ENCODE measurements at places on chromosomes 4 and X.

- no peak for DNase-seq
Measured at GRCh38 chr4:182400081-182400480, 156.9 kb downstream of the TENM3 start.

GRCh38 chr4:42280327-42281095, 116.8 kb upstream of the SHISA3 start:
- no peak for DNase-seq

GRCh38 chr4:67167849-67168248, 377.5 kb downstream of the CENPC start:
- DNase-seq = no peak

DNA sequence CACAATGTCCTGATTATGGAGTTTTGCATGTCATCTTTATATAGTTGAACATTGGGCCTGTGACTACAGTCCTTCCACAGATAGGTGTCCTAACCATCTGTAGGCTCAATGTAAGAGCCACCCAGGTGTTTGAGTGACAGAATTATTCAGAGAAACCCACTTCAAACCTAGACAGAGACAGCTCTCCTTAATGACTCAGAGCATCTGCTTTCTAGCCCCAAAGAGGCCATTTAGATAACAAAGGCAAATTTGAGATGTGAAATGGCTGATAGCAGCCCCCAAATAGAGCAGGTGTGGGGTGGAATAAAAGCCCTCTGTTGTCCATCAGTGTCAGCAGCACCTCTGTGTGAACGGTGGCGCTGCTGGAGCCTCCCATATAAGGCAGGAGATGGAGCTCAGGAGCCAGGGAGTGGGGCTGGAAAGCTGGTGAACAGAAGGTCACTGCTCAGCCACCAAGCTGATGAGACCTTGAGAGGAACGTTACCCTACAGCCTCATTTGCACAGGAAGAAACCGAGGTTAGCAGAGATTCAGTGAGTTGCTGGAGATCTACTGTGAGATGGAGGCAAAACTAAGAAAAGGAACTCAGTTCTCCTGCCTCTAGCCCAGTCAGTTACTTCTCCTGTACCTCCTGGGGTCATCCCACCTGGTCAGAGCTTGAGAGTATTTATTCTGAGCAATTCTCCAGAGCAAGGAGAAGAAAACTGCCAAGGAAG, 153.3 kb upstream of the LNX1 start:
- DNase-seq = no peak

DNA sequence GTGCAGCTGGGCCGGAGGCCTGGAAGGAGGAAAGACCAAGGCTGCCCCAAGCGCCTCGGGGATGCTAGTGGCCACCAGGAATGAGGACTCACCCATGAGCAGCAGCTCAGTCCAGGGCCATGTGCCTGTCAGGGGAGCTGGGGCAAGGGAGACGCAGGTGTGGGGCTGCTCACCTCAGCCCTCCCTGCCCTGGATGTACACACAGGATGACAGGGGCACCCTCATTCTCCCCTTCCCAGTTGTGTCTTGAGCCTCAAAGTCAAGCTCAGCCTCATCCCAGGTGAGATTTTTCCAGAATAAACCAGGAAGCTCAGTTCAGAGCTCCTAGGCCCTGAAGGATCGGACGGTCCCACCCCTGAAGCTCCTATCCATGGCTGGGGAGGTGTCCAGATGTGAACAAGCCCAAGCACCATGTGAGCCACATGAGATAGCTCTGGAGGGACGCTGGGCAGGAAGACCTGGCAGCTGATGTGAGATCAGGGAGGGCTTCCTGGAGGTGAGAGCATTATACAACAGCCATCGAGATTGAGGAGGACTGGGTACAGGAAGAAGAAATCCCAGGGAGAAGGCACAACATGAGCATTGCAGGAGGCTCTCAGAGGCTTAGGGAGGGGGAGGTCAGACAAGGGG, 23.0 kb downstream of the HTRA3 start:
- no peak for DNase-seq

- no peak for DNase-seq
Measured at GRCh38 chr4:33477715-33478114, 2757.5 kb downstream of the PCDH7 start.

GRCh38 chr4:173514641-173515217, 15.3 kb downstream of the HAND2 start:
- no peak for DNase-seq

DNA sequence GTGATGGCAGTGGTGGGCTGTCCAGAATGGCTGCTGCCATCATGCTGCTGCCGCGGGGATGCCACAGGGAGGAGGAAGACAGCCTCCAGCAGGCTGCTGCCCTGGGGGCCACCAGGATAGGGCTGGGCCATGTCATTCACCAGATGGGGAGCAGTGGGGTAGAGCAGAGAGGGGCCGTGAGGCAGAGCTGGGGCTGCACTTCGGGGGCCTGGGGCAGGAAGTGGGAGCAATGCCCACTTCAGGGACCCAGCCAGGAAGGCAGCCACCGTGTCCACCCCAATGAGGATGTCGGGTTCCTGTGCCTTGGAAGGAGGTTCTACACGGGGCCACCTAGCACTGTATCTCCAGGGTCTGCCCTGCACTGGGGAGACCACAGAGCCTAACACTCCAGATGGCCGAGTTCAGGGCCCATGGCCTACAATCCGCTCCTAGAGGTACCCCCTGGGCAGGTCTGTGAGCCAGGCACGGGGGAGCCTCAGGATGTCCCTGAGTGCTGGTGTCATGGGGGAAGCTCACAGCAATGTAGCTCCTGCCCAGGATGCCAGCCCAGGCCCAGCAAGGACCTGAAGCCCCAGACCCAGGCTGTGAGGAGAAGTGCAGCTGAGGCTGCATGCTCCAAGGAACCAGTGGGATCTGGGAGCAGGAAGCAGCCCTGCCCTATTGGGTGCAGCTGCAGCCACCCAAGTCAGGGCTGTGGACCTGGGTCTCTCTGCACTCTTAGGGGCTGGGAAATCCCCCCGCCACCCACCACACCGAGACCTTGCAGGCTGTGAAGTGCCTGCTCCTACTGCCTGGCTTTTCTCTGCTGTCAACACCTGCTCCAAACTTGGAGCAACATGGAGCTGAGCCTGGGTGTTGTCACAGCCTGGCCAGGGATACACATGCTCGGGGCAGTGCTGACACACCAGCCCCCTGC, 140.3 kb downstream of the PDHA2 start:
- DNase-seq = no peak

- peak; percentile 33 for DNase-seq
Measured at GRCh38 chr4:106315476-106315967, 487 bp downstream of the TBCK start.

GRCh38 chr4:37935026-37935425, 25.2 kb upstream of the PTTG2 start:
- DNase-seq = no peak

DNA sequence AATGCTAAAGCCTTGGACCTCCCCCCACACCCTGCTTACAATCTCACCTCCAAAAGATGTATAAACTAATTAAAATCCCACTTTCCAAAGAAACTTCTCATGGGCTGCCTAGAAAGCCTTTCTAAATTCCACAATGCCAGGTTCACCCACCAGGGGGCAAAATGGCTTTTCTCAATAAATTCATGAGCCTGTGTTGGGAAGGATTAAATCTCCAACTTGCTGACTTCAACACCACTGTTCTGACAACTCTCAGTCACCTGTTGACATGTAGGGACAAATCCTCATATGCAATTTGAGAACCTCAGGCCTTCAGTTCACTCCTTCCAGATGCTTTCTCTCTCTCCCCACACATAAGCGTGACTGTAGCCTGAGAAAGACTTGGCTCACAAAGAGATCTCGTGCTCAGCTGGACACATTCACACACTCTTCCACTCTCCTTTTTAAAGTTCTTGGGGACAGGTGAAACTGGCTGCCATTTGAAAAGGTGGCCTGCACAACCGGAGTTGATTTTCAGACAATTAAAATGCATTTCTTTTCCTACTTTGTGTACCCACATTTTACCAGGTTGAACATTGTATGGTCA, 88.6 kb upstream of the PRPS2 start:
- peak; percentile 15 for DNase-seq

DNA sequence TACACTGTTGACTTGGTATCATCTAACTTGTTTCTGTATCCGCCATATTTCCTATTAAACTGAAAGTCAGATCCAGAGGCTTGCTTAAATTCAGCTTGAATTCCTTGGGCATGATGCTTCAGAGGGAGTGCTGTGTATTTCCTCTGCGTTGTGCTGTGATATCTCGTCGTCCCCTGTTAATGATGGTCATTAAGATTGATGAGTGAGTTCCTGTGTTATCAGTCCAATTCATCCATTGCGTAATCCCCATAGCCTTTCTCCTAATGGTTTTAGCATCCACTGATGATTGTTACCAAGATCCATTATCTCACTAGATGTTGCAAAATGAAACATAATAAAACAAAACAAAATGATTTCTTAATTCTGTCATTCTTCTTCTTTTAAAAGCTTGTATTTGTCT, 31.3 kb upstream of the CHM start:
- DNase-seq = no peak

GRCh38 chrX:16992951-16993350, 46.5 kb downstream of the REPS2 start:
- DNase-seq = no peak

DNA sequence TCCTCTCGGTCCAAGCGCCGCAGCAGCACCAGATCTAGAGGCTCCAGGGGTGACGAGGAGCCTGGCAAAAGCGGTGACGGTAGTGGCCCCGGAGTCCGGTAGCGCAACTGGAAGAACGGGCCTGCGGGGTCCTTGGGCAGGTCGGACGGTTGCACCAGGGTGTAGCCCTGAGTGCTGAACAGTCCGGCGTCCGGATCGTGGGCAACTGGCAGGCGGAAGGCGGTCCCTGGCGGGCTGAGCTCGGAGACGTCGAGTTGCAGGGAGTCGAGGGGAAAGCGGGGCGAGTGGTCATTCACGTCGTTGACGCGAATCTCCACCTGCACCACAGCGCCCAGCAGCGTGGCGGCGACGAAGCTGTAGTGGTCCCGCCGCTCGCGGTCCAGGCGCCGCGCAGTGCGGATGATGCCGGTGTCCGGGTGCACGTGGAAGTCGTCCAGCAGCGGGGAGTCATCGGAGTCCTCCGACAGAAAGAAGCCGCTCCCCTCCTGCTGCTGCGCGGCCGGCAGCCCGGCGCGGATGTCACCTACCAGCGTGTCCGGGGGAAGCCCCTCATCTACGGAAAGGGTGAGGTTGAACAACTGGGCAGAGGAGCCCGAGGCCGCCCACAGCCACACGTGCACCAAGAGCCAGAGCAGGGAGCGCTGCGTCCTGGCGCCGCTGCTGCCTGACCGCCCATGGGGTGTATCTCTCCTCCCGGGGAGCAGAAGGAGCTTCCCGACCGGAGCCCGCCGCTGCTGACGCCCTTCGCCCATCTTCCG, 837 bp downstream of the DCHS2 start:
- DNase-seq = peak; percentile 33

- DNase-seq = no peak
Measured at GRCh38 chr4:8394061-8394519, 46.4 kb downstream of the ACOX3 start.

- DNase-seq = no peak
Measured at GRCh38 chr4:41072021-41072777, 142.1 kb downstream of the APBB2 start.

DNA sequence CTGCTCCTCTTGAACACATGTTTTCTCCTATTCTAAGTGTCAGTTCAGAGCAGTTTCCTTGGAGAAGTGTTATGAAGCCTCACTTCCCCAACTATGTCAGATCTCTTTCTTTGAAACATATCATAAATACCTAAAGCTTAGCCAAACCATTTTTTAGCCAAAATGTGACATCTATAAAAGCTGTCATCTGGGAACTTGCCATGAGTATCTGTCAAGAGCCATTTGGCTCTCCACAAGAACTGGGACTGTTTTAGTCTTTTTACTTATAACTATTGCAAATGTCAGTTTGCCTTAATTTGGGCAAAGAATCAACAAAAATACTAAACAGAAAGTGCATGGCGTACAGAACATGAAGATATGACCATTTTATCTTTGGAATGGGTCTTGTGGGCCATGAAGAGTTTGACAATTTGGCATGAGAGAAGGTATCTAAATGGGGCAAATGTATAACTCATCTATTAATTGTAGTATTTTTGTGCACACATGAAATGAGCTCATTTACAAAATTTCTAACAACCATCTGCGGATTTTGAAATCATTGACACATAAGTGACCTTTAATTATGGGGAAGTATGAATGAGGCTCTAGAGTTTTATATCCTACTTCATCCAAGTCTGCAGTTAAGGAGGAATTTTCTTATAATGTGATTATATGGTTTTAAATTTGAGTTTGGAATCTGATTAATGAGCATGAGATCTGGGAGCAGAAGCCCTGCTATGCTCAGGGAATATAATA, 129.1 kb upstream of the PACRGL start:
- no peak for DNase-seq

DNA sequence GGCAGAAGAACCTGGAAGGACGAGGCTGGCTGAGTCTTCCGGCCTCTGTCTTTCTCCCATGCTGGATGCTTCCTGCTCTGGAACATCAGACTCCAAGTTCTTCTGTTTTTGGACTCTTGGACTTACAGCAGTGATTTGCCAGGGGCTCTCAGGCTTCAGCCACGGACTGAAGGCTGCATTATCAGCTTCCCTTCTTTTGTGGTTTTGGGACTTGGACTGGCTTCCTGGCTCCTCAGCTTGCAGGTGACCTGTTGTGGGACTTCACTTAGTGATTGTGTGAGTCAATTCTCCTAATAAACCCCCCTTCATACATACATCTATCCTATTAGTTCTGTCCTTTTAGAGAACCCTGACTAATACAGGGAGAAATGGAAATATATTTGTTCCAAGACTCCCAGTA, 265.8 kb downstream of the PCDH18 start:
- no peak for DNase-seq

- DNase-seq = no peak
Measured at GRCh38 chr4:8385106-8385505, 55.4 kb downstream of the ACOX3 start.

DNA sequence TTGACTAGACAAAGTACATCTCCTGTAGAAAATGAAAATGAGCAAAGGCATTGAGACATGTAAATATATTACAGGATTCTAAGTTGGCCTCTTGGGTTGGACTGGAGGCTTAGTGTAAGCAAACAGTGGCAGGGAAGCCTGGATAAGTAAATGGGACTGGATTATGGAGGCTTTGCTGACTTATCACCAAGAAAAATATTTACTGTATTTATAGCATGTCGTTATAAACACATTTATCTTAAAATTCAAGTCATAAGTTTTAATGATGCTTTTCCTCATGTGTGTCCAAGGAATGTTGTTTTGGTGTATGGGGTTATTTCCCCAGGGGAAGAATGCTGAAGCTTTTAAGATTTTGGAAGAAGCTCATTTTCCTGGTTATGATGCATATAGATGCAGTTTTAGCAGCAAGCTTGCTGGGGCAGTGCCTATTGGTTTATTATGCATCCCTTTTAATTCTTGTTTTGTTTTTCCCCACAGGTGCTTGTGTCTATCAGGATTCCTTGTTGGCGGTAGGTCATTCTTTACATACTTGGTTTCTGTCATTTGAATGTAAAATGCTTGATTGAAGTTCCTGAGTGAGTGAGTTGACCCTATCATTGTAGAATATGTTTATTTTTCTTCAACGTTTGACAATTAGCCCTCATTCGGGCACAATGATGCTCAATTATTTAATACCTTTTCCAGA, 8.5 kb downstream of the FRAS1 start:
- no peak for DNase-seq
